ENCODE measurements at places on chromosomes 12 and 14.

- DNase-seq, result no peak
Measured at GRCh38 chr12:104942075-104942474, 16.0 kb downstream of the SLC41A2 start.

- DNase-seq, result no peak
Measured at GRCh38 chr14:91116913-91117588, 3.2 kb downstream of the DGLUCY start.

DNA sequence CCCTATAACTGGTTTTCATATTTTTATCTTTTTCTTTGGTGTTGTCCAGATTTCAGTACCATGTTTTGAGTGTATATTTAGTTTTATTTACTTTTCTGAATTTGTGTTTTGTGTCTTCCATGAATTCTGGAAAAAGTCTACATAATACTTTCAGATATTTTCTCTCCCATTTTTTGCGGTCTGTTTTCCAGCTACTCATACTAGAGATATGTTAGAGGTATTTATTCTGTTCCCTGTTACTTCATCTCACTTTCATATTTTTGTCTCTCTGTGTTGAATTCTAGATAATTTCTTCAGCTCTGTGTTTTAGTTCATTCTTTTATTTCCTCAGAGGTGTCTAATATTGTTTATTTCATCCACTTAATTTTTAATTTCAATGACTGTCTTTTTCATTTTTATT, 74.2 kb downstream of the IFT81 start:
- no peak for DNase-seq

DNA sequence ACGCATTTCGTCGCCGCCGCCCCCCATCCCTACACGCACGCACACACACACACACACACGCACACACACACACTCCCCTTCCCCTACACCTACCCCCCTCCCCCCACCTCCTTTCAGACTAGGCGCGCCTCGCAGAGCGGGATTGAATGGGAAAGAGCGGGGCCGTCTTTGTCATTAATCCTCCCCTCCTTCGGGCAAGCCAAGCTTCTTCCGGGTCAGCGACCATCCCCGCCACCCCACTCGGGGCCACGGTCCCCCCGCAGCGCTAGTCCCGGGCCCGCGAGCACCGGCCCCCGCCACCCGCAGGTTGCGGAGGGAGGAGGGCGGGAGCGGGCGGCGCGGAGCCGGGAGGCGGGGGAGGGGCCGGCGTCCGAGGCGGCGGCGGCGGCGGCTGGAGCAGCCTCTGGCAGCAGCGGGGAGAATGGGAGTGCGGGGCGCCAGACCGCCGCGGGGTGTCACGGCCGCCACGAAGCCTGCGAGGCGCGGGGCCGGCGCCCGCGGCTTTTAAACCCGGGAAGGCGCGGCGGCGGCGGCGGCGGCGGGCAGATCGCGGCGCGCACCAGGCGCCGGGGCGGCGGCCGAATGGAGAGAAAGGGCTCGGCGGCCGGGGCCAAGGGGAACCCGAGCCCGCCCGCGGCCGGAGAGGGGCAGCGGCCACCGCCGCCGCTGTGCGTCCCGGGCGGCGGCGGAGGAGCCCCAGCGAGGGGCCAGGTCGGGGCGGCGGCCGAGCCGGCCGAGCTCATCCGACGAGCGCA, at the start of gene TTC9:
TTC9 (plus strand) TSS at position 369 of the 755 bp plus-strand sequence; CDS start at position 583, 214 bp downstream.
- peak; percentile 41 for DNase-seq

GRCh38 chr14:57061009-57061711, 207.5 kb downstream of the EXOC5 start:
- DNase-seq, result no peak

DNA sequence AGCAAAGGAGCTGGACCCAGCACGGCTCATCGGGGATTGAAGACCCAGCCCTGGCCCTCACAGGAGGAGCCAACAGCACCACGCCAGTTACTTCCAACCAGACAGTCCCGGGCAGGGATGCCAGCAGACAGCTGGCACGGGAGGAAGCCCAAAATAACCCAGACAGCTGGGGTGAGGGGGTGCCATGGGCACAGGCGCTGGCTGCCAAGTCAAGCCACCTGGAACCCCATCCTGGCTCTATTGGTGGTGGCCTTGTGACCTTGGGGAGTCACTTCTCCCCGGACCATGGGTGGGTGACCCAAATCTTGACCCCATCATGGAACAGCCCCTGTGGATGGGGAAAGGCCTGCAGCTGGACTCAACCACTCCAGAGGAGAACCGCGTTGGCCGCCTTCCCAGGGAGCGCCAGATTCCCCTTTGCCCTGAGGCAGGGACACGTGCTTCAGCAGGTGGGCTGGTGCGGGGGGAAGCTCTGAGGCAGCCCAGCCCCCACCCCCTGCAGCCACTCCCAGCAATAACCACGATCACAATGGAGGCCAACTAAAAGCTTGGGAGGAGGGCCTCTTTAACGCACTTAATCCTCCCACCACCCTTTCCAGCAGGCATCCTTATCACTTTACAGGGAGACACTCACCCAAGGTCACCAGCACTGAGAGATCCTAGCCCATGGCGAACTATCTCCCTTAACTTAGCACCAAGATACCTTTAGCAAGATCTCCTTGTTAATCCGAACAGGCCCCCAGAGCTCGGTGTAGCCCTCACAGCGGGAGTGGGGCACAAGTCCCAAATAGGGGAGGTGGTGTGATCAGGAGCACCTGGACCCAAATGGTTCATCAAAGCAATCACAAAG, 4.7 kb upstream of the RHOF start:
- DNase-seq, result peak; percentile 72

Measured in pancreas (tissue), 10 donors.